ENCODE measurements at places on chromosomes 5 and 9.

DNA sequence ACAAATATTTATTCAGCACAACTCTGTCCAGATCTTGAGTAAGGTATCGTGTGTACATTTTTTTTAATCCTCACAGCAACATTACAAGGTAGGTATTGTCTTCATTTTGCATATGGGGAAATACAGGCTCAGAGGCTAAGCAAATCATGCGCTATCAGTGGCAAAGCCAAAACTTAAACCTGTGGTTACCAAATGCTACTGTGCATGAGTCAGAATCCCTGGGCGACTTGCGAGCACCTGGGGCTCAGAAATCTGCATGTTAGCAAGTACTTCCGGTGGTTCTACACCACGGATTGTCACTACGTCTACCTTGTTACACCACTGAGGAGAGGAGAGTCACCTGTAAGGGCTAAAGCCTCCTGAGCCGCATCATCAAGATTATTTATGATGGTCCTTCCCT, 21.3 kb downstream of the C5orf58 start:
- DNase-seq, result peak; percentile 51

DNA sequence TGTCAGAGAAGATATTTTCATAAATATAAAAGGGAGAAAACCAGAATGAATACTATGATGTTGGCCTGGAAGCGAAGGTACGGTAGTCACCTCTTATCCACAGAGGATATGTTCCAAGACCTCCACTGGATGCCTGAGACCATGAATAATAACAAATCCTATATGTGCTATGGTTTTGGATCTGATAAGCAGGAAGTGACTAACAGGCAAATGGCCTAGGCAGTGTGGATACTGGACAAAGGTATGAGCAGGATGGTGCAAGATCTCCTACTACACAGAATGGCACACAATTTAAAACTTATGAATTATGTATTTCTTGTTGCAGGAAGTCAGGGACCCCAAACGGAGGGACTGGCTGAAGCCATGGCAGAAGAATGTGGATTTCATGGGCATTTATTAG, 48.2 kb downstream of the ADAMTS12 start:
- DNase-seq, result no peak

- no peak for DNase-seq
These were observed 66.0 kb upstream of the KLF9 start for GRCh38 chr9:70480405-70480980.

DNA sequence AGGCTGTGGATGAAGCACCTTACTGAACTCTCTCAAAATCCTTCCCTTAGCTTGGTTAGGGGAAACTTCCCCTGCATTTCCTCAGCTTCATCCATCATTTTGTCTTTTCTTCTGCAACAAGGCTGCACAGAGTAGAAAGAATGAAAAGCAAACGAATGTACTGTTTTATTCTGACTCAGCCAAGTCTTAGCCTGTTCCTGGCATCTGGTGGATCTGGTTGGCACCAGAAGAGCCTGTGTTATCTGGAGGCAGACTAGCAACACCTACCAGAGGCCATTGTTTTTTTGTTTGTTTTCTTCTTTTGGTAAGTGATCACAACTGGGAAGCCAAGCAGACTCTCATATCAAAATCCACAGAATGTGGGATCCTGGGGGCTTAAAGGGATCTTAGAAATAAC, 200.7 kb downstream of the FANCC start:
- no peak for DNase-seq

DNA sequence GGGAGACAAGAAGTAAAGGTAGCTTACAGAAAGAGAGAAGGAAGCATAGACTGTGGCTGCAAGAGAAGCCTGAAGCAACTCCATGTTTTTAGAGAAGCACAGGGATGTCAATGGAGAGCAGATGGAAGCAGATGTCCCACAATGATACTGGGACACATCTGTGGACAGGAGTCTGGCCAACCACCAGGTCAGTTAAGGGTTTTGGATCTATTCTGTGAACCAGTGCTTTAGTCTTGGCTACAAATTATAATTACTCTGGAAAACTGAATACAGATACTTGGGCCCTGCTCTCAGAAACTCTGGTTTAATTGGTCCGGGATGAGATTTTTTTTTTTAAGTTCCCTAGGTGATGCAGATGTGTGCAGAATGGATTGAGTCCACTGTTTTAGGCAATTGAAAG, 592.8 kb downstream of the CSNK1G3 start:
- no peak for DNase-seq

DNA sequence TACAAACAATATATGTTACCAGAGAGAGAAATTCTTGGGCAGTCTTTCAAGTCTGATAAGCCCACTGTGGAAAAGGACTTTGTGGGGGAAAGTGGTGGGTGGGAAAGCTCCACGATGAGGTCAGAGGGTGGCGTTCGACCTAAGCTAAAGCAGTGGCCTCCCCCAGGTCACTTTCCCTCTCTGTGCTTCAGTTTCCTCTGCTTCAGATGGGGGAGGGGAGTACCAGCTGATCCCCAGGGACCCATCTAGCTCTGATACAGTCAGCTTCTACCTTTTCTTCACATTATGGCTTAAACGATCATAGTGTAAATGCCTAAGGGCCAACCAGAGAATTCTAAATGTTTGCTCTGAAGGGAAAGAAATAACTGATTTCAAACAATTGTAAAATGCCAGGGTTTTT, 36.6 kb upstream of the ARSB start:
- no peak for DNase-seq

DNA sequence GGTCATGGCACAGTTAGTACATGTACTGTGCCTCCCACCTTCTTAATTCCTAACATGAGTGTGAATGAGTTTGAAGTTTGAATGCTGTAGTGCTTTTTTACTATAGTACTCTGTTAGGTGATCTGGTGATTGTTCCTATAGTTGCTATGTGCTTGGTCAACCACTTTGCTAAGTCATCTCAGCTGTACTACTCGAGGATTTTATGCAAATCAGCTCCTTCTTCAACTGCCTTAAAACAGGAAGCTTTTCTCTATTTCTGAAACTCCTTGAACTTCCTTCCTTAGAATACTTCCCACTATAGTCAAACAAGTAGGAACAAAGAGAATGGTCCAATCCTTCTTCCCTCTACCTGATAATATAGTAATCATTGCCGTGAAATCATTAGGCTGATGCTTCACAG, 219.6 kb downstream of the CTNND2 start:
- DNase-seq, result no peak

- no peak for DNase-seq
These were observed 69.3 kb upstream of the NIPAL4 start for GRCh38 chr5:157390551-157391297.

- no peak for DNase-seq
These were observed 795.8 kb downstream of the EFNA5 start for GRCh38 chr5:106874974-106875373.

DNA sequence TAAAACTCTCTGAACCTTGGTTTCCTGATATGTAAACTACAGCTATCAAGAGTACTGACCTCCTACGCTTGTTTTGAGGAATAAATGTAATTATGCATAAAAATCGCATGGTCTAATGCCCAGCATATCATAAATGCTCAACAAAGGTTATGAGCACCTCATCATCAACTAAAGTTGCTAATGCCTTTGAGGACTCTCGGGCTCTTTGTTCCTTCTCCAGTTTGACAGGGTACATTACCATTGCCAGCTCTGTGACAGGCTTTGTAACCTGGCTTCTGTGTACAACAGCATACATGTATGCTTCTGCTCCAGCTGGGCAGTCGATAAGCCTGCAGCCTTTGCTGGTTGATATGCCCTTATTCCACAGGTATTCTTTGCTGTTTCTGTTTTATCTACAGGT, 95.2 kb downstream of the C9orf152 start:
- no peak for DNase-seq

- no peak for DNase-seq
These were observed 229.0 kb downstream of the ROR2 start for GRCh38 chr9:91720751-91721705.

DNA sequence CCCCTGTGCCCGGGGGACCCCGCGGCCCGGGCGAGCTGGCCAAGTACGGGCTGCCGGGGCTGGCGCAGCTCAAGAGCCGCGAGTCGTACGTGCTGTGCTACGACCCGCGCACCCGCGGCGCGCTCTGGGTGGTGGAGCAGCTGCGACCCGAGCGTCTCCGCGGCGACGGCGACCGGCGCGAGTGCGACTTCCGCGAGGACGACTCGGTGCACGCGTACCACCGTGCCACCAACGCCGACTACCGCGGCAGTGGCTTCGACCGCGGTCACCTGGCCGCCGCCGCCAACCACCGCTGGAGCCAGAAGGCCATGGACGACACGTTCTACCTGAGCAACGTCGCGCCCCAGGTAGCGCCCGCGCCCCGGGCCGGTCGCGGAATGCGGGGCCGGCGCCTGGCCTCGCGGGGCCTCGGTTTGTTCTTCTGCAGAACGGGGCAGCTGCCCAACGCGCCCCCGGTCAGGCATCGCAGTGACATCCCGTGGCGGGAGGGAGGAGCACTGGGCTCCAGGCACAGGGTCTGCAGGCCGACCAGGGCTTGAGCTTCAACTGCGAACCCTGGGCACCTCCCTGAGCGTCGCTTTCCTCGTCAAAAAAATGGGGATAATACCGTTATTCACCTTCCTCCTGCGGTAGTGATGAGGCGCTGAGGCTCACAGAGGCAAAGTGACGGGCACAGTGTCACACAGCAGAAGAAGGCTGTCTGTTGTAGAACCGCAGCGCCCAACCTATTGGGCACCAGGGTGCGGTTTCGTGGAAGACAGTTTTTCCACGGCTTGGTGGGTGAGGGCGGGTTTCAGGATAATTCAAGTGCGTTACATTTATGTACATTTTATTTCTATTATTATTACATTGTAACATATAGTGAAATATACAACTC, 777 bp downstream of the ENDOG start:
- no peak for DNase-seq

DNA sequence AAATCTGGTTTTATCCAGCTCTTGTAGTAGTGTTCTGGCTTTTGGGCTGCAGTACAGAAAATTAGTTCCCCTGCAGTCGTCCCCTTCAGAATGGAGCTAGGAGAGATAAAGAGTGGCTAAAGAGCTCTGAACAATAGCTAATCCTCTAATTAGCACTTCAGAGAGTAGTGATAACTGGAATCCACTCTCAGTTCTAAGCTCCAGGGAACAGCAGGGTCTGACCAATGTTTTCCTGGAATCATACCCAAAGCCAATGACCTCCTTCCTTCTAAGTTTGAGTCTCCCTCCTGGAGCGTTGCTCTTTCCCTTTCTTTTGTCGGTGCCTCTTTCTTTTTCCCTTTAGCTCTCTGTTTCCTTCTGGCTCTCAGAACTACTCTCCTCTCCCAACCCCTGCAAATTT, 47.4 kb downstream of the MFAP3 start:
- DNase-seq, result no peak

DNA sequence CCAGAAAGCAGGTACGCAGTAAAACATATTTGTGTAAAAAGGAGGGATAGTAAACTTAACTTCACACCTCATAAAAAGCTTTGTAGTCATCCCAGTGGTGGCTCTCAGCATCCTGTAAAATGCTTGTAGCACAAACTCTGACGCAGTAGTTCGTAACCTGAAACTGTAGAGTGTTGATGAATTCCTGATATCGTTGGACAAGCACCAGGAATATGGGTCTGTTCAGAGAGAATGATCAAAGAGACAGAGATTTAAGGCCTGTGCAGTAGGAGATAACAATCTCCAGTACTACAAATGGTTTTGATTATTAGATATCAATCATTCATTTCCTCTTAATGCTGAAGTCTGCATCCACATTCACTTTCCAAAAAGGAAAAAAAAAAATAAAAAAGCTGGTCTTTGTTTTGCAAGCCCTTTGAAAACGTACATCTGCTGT, 148.5 kb downstream of the KIAA0825 start:
- no peak for DNase-seq

GRCh38 chr9:68912561-68912960, 101.4 kb downstream of the PRKACG start:
- DNase-seq, result no peak

DNA sequence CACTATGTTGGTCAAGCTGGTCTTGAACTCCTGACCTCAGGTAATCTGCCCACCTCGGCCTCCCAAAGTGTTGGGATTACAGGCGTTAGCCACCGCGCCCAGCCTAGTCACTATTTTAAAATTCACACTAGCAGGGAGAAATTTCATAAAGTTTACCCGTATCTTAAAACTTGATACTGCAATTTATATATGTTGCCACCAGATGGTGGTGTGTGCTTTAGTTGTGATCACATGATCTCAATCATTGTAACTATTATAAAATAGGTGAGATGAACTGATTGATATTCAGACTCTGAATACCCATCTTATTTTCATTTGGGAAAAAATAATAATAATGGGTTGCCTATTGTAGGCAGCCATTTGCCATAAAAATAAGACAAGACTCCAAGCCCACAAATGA, 1330.4 kb upstream of the WWC1 start:
- no peak for DNase-seq

GRCh38 chr9:9791611-9792010, 821.2 kb downstream of the PTPRD start:
- DNase-seq, result no peak

- DNase-seq, result no peak
These were observed 2223.9 kb upstream of the ACO1 start for GRCh38 chr9:30160570-30160969.

GRCh38 chr9:114046875-114047274, 31.2 kb downstream of the AMBP start:
- DNase-seq, result no peak

DNA sequence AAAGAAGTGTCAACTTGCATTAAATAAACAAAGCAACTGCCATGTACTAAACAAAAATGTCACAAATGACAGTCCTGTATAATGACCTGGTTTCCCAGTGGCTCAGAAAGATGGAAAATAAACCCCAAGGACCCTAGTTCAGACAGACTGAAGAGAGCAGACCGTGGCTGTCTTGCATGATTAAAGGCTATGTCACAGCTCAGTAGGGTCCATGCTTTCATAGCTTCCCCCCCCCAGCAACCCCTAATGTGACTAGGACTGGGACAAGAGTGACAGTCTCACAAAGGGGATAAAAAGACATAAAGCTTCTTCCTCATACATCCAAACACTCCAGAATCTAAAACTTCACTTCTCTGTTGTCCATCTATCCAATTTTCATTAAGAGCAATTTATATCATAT, 113.6 kb downstream of the NR6A1 start:
- no peak for DNase-seq

GRCh38 chr5:9207817-9208418, 338.0 kb downstream of the SEMA5A start:
- DNase-seq, result no peak

GRCh38 chr5:44935871-44936270, 127.1 kb downstream of the MRPS30 start:
- DNase-seq, result no peak

DNA sequence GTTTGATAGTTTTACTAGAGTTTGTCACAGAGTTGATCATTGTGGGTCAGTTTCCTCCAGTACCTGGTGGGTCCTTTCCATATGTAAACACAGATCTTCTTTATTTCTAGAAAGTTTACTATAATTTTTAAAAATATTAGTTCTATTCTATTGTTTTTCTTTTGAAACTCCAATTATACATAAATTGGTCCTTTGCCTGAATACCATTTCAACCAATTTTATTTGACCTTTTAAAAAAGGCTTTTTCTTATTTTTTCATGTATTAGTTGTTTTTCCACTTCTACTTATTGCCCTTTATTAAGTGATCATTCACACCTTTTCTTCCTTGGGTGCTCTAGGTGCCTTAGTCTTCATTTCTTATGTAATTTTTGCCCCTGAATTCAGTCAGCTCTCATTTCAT, 33.0 kb upstream of the MUSK start:
- no peak for DNase-seq

Measured in stimulated activated CD8-positive, alpha-beta memory T cell treated with anti-CD3 and anti-CD28 coated beads, Interleukin-15, amount 100 ng/mL, for 1 hour (primary cell).